ENCODE measurements at places on chromosomes 12 and 14.
A peak's percentile ranks its signal among the peaks of the same experiment; 100 is the strongest.

- DNase-seq: no peak
These were observed 2.4 kb downstream of the SLC11A2 start for GRCh38 chr12:51023625-51024382.

DNA sequence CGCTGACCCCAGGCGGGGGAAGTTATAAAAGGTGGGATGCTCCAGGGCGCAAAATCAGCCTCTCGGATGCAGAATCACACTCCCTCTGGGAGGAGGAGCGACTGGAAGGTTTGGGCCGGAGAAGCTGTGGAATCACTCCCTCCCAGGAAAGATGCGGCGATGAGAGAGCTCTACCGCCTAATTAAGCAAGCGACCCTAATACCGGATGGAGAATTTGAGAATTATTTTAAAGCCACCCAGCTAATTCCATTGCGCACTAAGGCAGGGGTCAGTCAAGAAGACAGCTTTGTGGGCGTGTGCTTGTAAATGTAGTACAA lies 1.9 kb downstream of the COL2A1 start:
- no peak for DNase-seq

- no peak for DNase-seq
These were observed 8.5 kb downstream of the TMEM229B start for GRCh38 chr14:67480011-67480410.

- peak; percentile 69 for DNase-seq
These were observed 225.5 kb downstream of the EPS8 start for GRCh38 chr12:15563663-15564062.

- no peak for DNase-seq
These were observed 8.4 kb downstream of the CEP170B start for GRCh38 chr14:104873380-104874055.

GRCh38 chr12:104258476-104259067 lies 43.0 kb downstream of the TXNRD1 start:
- DNase-seq: no peak

DNA sequence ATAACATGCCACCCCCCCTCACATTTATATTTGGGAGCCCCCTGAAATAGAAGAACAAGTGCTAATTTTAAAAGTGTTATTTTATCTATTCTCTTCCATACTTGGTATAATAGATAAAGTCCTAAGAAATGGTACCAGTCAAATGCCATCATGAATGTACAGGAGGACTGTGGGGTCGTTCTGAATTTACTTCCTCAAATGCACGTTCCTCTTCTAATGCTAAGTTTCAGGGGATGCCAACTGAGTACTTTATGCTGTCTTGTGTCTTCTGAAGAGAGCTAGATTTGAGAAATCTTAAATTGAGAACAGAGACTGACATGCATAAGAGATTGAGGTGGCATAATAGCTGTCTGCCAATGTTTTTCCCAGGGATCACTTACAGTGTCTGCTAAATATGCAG lies 59.0 kb downstream of the CFAP54 start:
- DNase-seq: no peak

DNA sequence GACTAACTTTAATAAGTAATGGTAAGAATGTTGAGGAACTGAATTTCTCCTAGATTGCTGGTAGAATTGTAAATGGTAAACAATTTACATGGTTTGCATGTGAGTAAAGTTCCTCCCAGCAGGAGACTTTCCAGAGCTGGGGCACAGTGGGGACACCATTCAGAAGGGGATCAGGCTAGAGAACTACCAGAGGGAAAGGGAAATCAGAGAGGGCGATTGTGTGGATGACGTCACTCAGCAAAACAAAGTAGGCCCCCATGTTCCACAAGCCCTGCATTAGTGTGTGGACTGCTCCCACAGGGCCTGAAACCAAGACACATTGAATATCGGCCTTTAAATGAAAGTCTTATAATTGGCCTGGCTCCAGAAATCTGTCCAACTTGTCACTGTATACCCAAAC lies 9.5 kb downstream of the RNASE11 start:
- no peak for DNase-seq

Measured in fibroblast of skin of right biceps (primary cell).